NCI-H2029 treated with DMSO at 0.1 percent for 48 hours (cell line): ENCODE measurements at places on chromosomes 4 and X.

DNA sequence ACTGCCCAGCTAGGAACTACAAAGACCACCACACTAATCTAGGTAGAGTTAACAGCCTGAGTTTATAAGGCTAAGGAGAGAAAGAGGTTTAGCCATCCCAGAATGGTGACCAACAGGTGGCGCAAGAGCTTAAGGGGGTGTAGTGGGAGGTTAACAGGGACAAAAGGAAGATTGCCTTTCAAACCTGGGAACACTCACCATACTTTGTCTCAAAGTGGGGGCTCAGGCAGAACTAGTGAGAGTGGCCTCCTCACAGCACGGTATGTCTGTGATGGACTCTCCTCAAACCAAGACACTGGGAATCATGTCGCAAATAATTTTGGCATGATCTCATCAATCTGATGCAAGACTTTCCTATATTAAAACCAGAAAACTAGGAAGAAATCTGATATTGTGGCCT, 23.4 kb downstream of the CCNI start:
- no peak for DNase-seq

GRCh38 chrX:105323928-105324327, 103.4 kb upstream of the TEX13A start:
- no peak for DNase-seq

DNA sequence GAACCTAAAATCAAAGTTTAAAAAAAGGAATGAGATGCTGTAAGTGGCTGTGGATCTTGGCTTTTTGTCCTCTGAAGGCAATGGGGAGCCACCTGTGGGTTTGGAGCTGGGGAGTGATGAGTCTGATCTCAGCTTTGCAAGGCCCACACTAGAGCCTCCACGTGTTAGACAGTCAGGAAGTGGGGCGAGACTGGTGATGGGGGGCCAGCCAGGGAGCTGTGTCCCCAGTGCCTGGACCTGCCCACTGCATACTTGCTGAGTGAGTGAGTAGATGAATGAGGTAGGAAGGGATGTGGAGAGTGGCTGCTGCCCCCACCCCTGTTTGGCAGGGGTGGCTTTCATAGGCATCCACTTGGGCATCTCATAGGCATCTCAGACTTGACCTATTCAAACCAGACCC, 84.0 kb downstream of the NHSL2 start:
- DNase-seq: no peak

GRCh38 chr4:121114756-121115155, 42.4 kb upstream of the NDNF start:
- no peak for DNase-seq

DNA sequence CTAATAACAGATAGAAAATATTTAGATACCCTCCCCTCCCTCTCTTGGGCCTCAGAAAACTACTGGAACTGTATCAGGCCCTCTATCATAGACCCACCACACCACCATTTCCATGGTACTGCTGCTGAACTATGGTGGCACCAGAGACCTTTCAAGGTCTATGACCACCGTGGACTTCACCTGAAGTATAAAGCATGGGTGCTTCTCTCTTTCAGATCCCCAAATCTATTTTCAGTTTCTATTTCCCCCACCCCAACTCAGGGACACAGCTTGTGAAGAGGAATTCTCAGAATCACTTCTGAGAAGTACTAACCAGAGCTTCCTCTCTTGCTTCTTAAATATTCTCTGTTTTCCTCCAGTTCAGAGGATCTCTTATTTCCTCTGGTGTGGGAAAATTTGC, 840.8 kb upstream of the HTR2C start:
- no peak for DNase-seq

GRCh38 chr4:158785718-158786117, 16.9 kb downstream of the FNIP2 start:
- DNase-seq: no peak

GRCh38 chrX:85111347-85111746, 107.7 kb downstream of the APOOL start:
- DNase-seq: no peak

GRCh38 chrX:54064564-54064963, 20.3 kb upstream of the PHF8 start:
- no peak for DNase-seq

- no peak for DNase-seq
Measured at GRCh38 chr4:25297528-25298242, 14.9 kb upstream of the ZCCHC4 start.

DNA sequence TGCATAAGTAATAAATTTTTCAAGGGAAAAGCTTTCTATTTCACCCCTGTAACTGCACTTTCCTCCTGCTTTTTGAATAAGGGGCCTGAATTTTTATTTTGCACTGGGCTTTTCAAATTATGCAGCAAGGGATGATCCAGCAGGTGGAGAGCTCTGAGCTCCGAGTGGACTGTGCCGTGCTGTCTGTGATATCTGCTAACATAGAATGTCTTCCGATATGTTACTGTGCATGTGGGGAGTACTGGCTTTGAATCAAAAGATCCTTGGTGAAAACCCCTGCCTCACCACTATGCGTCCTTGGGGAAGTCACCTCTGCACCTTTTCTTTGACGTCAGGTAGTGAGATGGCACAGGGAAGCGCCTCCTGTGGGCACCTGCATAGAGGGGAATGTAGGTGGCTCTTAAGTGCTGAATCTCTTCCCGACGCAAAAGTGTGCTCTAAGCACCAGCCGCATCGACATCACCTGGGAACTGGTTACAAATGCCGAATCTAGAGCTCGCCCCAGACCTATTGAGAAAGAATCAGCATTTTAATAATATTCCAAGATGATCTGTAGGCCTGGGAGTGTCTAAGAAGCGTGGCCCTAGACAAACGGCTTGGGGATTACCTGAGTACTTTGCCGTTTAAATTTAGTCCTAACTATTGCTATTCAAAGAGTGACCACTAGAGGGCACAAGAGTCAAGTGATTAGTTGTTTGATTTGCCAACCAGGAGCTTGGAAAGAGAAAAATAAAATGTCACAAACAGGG, 19.2 kb upstream of the WFS1 start:
- peak; percentile 62 for DNase-seq

- no peak for DNase-seq
Measured at GRCh38 chr4:171891038-171891437, 77.8 kb downstream of the GALNTL6 start.

GRCh38 chrX:70635669-70636068, 191.0 kb downstream of the DLG3 start:
- DNase-seq: no peak

GRCh38 chr4:94430406-94430805, 21.3 kb upstream of the PDLIM5 start:
- DNase-seq: no peak

DNA sequence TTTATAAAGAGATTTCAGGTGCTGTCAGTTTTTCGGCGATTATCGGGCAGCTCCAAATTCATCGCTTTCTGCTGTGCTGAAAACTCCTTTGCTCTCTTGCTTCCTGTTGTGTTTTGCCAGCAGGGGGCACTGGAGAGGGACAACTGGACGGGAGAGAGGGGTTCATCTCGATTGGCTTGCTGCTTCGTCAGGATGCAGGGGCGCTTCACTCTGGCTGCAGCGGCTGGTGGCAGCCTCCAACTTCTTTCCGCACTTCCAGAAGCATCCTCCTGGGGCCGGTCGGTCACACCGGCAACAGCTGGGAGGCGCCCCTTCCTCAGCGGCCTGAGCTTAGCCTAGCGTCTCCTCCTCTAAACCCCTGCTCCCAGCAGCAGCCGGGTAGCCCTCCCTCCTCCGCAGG, 29.5 kb downstream of the MSL3 start:
- no peak for DNase-seq

DNA sequence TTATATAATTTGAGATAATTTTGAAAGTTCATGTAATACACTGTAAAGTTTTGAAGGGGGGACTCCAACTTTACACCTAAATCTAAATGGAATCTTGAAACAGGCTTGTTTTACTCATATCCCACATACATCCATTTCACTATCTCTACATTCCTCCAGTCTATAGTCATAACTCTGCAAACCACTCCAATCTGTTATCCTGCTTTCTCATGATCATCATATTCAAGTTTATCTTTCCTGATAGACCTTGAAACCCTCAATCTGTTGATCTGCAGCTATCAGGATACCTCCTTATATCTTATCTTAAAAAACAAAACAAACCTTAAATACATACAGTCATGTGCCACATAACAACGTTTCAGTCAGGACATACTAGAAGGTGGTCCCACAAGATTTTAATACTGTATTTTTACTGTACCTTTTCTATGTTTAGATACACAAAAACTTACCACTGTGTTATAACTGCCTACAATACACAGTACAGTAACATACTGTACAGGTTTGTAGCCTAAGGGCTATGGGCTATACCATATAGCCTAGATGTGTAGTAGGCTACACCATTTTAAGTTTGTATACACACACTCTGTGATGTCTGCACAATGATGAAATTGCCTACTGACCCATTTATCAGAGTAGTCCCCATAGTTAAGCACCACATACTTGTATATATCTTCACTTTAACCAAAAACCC, 14.0 kb downstream of the CHIC2 start:
- DNase-seq: no peak

DNA sequence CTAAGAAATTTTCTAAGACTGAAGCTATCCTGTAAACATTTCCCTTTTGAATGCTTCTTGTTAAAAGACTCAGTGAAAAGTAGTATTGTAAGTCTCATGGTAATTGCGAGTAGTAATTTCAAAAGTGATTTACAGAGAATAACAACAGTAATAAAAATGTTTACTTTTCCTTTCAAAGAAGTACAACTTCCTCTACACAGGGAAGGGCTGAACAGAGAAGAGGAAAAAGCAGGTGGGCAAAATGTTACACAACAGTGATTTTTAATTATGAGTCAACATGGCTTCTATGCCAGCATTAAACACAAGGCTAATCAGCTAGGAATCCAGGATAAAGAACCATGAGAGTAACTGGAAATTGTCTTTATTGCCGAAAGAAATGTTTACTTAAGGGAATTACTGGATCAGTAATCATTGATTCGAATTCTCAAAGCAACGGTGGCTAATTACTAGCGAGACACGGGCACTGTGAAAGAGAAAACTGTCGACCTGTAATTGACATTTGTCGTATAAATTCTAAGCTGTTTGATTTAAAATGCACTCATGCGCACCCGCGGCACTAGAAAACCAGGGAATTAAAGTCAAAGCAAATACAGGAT, 15.4 kb downstream of the UTP3 start:
- DNase-seq: peak; percentile 78
